ENCODE measurements at places on chromosomes 4 and X.

DNA sequence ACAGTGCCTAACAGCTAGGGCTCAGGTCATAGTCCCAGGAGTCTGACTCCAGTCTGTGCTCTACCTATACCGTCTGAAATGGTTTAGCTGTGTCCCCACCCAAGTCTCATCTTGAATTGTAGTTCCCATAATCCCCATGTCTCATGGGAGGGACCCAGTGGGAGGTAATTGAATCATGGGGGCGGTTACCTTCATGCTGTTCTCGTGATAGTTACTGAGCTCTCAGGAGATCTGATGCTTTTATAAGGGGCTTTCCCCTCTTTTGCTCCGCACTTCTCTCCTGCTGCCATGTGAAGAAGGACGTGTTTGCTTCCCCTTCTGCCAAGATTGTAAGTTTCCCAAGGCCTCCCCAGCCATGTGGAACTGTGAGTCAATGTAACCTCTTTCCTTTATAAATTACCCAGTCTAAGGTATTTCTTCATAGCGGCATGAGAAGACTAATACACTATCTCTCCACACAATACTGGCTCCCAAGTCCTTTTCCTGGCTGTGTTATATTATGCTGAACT is 110.8 kb downstream of the AFAP1 start:
- peak; percentile 80 for DNase-seq

GRCh38 chrX:7062903-7063302 is 84.6 kb upstream of the STS start:
- peak; percentile 3 for DNase-seq

- peak; percentile 73 for DNase-seq
Measured at GRCh38 chrX:153933748-153934147, 1.1 kb downstream of the NAA10 start.

- peak; percentile 11 for DNase-seq
Measured at GRCh38 chr4:68272860-68273259, 27.4 kb upstream of the TMPRSS11B start.

DNA sequence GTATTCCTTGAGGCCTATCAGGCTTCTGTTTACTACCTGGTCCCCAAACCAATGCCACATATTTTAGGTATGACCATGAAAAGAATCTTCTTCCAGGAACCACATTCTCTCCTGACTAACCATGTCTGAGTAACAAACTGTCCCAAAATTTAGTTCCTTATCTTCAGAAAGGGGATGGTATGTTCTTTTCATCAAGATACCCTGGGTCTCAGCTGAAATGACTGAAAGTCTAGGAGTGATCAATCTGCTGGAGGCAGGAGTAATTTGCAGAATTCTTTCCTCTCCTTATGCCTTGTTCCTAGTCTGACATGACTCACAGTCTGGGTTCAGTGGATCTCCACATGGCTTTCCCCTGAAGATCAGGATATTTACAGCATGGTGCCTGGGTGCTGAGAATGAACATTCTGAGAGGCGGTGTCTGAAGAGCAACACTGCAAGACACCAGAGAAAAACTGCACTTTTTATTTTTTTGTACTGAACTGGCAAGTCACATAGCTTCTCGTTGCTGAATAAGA is 665.5 kb downstream of the TLL1 start:
- DNase-seq, result peak; percentile 27

DNA sequence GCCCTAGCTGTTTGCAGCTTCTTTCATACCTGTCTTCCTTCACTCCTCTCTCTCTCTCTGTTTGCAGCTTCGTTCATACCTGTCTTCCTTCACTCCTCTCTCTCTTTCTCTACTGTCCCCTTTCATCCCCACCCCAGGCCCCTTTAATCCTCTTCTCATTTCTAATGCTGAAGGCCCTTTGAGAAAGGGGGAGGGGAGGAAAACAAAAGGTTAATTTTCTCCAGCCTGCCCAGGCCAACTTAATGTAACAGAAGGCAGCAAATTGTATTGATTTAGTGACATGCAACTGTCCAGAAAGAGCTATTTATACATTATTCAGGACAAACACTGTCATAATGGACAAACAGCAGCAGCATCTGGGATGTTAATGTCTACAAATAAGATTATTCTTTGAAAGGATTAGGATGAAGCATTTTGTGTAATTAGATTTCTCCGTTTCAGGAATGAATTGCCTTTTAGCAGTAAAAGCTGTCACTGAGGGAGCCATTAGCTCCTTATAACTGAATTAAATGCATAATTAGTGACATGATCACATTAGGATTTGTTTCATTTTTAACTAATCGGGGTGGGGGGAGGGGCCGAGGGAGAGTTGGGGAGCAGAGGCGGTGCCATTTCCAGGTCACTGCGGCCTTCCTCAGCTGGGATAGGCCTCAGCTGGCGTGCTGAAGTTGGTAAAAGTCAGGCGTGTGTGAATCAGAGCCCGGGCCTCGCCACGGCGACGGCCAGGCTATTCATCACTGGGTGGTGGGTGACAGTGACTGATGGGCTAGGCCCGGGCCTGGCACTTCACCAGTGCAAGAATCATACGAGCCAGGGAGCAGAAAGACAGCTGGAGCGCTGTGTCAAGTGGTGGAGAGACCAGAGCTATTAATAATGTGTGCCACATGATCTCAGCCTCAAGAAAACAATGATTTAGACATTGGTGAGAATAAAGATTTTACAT is 174.5 kb downstream of the NKX6-1 start:
- DNase-seq, result no peak

- DNase-seq, result peak; percentile 35
Measured at GRCh38 chr4:112266823-112267222, 18.9 kb downstream of the TIFA start.

GRCh38 chr4:53193111-53193510 is 172.8 kb downstream of the SCFD2 start:
- DNase-seq, result peak; percentile 19

DNA sequence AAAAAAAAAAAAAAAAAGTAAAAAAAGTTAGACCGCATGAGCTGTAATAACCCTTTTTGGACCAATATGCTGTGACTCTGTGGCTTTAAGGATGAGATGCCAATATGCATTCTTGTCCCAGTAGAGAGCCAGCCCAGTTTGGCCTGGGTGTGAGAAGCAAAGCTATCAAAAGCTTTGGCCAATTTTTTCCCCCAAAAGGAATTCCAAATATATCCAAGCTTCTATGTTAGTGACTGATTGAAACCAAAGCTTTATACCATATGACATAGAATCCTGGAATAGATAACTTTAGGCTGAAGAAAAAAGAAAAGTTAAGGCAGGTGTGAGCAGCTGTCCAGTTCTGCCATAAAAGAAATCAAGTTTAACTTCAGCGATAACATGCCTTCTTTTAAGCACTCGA is 30.5 kb upstream of the RBPJ start:
- no peak for DNase-seq

DNA sequence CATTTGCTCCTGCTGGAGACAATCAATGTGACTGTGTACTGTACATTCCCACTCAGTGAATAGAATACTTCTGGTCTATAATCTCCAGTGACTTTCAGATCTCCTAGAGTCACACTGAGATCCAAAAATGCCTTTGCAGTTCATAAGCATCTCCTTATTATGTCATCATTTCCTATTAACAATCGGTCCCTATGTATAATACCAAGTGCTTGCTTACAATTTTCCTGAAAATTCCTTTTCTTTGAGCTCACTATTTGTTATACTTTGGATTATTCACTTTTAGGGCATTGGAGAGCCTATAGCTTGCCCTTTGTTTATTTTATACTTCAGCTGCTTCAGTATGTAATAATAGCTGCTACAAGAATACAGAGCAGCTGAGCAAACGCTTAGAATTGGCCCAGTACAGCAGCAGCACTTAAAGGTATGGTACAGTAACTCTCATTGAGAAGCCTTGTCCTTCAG is 313.0 kb downstream of the DCTD start:
- DNase-seq, result peak; percentile 81

DNA sequence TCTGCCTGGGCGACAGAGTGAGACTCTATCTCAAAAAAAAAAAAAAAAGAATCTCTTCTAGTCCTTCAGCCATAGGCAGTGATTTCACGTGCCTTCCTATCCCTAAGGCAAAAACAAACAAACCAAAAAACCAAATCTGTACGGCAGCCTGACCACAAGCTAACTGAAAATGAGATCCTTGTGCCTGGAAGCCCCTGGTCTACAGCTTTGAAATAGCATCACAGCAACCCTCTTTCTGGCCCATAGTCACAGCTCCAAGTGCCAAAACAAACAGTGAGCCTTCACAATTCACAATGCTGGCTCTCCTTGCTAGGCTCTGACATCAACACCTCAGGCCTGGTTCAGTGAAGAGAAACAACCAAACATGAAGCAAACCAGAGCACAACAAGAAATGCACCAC is 46.1 kb downstream of the TMEM150C start:
- peak; percentile 94 for DNase-seq

- DNase-seq, result peak; percentile 99
Measured at GRCh38 chr4:159390648-159391047, 287.8 kb downstream of the RAPGEF2 start.

- no peak for DNase-seq
Measured at GRCh38 chr4:11598591-11598990, 169.9 kb upstream of the HS3ST1 start.

DNA sequence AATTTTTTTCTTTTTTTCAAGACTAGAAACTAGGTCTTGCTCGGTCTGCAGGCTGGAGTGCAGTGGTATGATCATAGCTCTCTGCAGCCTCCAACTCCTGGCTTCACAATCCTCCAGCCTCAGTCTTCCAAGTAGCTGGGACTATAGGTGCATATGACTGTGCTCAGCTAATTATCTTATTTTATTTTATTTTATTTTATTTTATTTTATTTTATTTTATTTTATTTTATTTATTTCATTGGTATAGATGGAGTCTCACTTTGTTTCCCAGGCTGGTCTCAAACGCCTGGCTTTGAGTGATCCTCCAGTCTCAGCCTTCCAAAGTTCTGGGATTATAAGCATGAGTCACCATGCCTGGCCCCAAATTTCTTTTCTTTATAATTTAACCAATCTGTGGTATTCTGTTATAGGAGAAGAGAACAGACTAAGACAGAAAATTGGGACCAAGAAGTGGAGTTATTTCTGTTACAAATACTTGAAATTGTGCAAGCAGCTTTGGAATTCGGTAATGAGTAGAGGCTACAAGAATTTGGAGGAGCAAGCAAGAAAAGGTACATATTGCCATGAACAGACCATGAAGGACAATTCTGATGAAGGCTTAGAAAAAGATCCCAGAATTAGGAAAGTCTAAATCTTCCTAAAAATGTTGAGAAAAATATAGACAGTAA is 4.0 kb upstream of the PRDM5 start:
- DNase-seq, result peak; percentile 16

DNA sequence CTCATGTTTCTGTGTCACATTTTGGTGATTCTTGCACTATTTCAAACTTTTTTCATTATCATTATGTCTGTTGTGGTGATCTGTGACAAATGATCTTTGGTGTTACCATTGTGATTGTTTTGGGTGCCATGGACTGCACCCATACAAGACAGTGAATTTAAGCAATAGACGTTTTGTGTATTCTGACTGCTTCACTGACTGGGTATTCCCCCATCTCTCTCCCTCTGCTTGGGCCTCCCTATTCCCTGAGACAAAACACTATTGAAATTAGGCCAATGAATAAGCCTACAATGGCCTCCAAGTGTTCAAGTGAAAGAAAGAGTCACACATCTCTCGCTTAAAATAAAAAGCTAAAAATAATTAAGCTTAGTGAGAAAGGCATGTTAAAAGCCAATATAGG is 60.2 kb downstream of the BANK1 start:
- no peak for DNase-seq

GRCh38 chr4:69126024-69126423 is 29.8 kb downstream of the UGT2B7 start:
- DNase-seq, result no peak

- DNase-seq, result no peak
Measured at GRCh38 chr4:173463816-173464215, 64.9 kb upstream of the SCRG1 start.

DNA sequence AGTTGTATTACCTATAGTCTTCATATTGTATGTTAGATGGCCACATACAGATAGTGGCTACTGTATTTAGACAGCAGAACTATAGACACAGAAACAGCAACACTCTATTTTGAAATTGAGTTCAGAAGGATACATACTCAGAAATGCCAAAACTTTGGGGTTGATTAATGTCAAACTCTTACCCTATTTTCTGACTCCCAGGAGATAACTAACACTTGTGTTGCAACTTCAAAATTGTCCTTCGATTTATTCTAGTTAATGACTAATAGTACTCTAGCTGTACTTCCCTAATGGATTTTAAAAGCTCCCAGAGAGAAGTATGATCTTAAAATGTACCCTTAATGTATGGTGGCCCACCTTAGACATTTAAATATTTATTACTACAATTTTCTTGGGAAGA is 229.9 kb upstream of the UGT8 start:
- DNase-seq, result peak; percentile 10

DNA sequence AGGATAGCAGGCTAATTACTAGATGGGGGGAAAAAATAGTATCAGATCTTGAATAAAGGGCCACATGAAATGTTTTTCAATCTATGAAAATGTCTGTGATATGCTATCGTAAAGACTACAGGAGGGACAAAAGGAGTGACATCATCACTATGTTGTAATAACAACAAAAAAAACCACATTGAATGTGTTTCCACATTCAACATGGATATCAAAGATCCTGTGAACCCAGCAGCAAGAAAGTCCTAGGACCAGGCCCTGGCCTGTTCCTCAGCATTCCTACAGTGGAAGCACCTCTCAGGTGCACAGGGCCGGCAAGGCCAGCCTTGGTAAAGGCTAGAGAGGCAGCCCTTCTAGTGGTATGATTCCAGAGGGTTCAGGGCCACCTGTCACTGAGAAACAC is 118.3 kb downstream of the RELL1 start:
- DNase-seq, result no peak

- DNase-seq, result peak; percentile 71
Measured at GRCh38 chr4:176805155-176805554, 12.4 kb upstream of the VEGFC start.

- DNase-seq, result no peak
Measured at GRCh38 chrX:38694394-38694793, 106.9 kb upstream of the MID1IP1 start.

DNA sequence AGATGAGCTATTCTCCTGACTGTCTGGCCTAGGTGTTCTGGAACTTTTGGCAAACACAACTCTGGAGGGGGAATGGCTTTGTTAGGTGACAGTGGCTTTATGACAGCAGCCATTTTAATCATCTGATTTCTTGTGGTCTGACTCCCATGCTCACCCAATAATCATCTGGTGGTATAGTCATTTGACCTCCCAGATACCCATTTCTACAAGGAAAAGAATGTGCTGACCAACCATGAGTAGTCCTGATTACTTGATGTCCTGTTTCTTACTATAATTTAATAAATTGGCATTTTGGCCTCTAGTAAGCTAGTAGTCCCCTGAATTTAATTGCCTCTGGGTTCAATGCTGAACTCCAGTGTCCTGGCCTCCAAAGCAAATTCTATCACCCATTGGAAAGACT is 109.9 kb upstream of the DUSP21 start:
- no peak for DNase-seq

GRCh38 chr4:138182838-138183426 is 59.2 kb downstream of the SLC7A11 start:
- peak; percentile 62 for DNase-seq
